ENCODE measurements at places on chromosomes 1 and 21. TPM values are rescaled to one million over a fixed set of nuclear protein-coding genes. Genes with fewer than 3 reads are reported as not detected.

- no peak overlapping the region for H3K27ac ChIP-seq
These were observed 9.2 kb downstream of the PRKAA2 start for GRCh38 chr1:56654126-56654923.

GRCh38 chr1:60185684-60186083, 112.1 kb upstream of the C1orf87 start:
- H3K27ac ChIP-seq = no peak overlapping the region
- H3K27me3 ChIP-seq = no peaks in the 10 kb centered on the region
- no peak overlapping the region for H3K4me3 ChIP-seq
- H3K4me1 ChIP-seq = no peaks in the 10 kb centered on the region
- DNase-seq = no peak
- no peaks in the 10 kb centered on the region for H3K36me3 ChIP-seq

DNA sequence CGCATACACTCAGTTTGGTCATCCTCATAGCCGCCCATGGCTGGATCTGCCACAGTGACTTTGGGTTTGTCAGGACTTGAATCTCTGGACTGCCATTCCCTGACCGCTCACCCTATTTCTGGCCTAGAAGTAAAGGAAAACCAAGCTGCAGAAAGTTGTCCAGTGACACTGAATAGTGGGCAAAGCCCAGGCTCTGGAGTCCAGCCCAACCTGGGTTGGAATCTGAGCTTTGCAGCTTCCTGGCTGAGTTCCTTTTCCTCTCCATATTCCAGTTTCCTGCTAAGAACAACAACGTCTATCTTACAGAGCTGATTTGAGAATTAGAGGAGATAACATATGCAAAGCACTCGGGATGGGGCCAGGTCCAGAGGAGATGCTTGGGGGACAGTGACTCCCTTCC, 15.6 kb upstream of the EIF4G3 start:
- H3K4me1 ChIP-seq = peaks cover 8% of the 10 kb centered on the region
- H3K27me3 ChIP-seq = no peaks in the 10 kb centered on the region
- no peak overlapping the region for H3K4me3 ChIP-seq
- no peaks in the 10 kb centered on the region for H3K36me3 ChIP-seq

DNA sequence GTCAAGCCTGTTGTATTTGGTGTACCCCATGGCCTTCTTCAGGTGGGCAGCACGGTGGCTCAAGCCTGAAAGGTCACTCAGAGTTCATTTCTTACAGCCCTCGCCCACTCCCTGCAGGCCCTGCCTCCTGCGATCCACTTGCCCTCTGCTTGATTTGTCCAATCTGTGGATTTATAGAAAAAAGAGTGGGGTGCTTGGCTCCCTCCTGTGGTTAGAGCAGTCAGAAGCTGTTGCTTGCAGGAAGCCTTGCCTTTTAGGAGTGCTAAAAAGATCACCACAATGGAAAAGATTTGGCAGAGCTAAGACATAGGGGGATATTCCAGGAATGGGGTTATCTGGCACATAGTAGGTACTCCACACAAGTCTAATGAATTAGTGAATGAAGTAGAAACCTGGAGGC, 108.0 kb upstream of the TRABD2B start:
- no peak overlapping the region for H3K4me3 ChIP-seq
- H3K27me3 ChIP-seq = no peaks in the 10 kb centered on the region
- no peak overlapping the region for H3K27ac ChIP-seq
- H3K36me3 ChIP-seq = no peaks in the 10 kb centered on the region
- H3K4me1 ChIP-seq = no peaks in the 10 kb centered on the region
- DNase-seq = no peak

- peaks cover 4% of the 10 kb centered on the region for H3K4me1 ChIP-seq
- H3K27me3 ChIP-seq = no peaks in the 10 kb centered on the region
- no peaks in the 10 kb centered on the region for H3K36me3 ChIP-seq
- no peak overlapping the region for H3K27ac ChIP-seq
- H3K4me3 ChIP-seq = no peak overlapping the region
These were observed 34.1 kb downstream of the DDX20 start for GRCh38 chr1:111789666-111790316.

DNA sequence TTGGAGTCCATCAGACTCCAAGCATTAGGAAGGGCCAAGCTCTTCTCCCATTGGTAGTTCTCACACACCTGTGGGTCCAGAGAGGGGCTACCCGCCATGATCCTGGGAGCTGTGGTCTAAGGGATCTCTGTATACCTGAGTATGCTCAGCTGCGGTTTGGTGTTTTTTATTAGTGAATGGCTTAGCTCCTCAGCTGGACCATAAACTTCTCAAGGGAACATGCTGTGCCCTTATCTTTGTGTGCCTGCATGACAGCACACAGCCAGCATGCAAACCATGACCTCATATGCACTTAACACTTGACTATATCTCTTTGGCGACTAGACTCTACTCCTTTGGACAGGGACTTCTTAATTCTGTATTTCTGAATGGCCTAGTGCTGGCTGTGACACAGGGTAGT, 94.5 kb downstream of the CD58 start:
- H3K27ac ChIP-seq = no peak overlapping the region
- H3K4me1 ChIP-seq = no peaks in the 10 kb centered on the region
- no peak overlapping the region for H3K4me3 ChIP-seq
- no peaks in the 10 kb centered on the region for H3K27me3 ChIP-seq

- DNase-seq = no peak
- no peaks in the 10 kb centered on the region for H3K27me3 ChIP-seq
- no peak overlapping the region for H3K4me3 ChIP-seq
- H3K27ac ChIP-seq = no peak overlapping the region
These were observed 31.8 kb downstream of the SPSB1 start for GRCh38 chr1:9324246-9325096.

DNA sequence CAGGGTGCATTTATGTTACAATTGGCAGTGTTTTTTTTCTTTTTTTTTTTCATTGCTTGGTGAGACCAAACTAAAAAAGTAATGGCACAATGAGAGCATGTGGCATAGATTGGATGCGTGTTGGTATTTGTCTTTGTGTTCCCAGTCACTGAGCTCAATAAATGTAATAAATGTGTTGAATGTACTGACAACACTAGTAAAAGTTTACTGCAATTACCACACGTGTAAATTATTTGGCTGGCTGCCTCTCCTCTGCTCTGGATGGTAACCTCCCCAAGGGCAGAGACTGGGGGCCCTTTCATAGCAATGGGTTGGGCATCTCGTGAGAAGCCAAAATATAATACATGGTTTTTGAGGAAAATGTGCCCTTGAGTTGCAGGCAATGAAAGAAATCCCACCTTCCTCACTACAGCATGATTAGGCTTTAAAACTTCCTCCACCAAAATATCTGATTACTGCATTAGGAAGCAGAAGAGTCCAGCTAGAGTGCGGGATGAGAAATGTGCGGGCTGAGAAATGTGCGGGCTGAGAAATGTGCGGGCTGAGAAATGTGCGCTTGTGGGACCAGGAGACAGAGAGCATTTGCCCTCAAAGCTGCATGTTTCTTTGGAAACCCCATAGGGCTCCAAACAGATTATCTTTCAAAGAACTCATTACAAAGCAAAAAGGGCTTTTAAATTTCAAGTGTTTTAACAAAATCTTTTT, 58.5 kb downstream of the CDC7 start:
- H3K27ac ChIP-seq = peak overlapping the region; percentile 42
- no peak overlapping the region for H3K4me3 ChIP-seq
- H3K4me1 ChIP-seq = peaks cover 16% of the 10 kb centered on the region
- no peak for DNase-seq
- no peaks in the 10 kb centered on the region for H3K36me3 ChIP-seq

DNA sequence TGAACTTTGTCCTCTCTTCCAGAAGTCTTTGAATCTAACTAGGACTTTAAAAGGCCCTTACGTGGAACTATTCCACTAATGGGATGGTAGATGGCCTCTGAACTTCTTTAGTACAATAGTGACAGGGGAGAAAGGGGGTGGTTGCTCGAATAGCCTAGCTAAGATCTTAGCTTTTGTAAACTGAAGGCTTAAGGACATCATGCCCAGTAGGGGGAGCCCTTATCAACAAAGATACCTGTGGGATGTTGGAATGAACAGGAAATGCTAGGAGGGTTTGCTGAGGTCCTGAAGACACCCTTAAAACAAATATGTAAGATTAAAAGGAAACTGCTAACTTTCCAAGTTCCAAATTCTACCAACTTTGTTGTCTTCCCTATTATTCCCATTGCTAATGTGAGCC, 33.2 kb downstream of the NHLH2 start:
- no peak overlapping the region for H3K4me3 ChIP-seq
- no peaks in the 10 kb centered on the region for H3K27me3 ChIP-seq

CHI3L1 gene
- total RNA-seq = 74.9 TPM

HSD3B2 gene
- total RNA-seq = not detected
